ENCODE measurements at places on chromosomes 4 and X.

DNA sequence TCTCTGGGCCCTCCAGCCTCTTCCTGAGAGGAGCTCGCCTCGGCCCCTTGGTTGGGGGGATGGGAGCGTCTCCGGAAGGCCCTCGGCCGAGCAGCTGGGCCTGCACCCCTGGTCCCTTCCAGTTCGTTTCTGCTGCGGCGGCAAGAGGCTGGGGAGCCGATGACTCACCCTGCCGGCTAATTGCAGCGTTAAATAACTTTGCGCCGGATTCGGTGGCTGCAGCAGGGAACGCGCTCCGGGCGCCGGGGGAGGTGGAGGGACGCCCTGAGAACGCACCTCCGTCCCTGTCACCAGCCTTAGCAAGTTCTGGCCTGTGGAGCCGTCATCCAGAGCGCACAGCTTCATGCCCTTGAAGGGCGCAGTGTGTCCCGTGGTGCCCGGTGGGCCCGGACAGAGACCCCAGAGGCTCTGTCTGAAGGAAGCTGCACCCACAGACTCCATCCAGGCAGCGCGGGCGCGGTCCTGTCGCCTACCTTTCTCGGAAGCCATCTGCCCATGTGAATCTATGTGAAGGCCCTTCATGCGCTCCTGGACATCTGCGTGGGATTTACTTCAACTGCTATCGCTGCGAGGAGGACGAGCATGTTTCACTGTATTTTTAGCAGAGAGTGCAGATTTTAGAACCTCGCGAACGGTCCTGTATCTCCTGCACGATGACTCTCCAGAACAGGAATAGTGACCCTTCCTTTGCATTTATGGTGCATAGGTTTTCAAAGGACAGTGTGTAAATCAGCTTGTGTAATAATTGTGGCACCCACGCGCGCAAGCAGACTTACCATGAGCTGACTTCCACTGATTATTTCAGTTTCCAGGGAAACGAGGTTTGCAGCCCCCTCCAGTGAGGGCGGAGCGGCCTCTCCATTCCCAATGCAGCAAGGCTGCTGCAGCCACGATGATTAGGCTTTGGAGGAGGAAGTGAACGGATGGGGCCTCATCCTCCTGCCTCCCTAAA is 1.7 kb upstream of the TMEM271 start:
- DNase-seq = peak; percentile 58

GRCh38 chrX:82127228-82128123 is 925.6 kb downstream of the SH3BGRL start:
- DNase-seq = no peak

DNA sequence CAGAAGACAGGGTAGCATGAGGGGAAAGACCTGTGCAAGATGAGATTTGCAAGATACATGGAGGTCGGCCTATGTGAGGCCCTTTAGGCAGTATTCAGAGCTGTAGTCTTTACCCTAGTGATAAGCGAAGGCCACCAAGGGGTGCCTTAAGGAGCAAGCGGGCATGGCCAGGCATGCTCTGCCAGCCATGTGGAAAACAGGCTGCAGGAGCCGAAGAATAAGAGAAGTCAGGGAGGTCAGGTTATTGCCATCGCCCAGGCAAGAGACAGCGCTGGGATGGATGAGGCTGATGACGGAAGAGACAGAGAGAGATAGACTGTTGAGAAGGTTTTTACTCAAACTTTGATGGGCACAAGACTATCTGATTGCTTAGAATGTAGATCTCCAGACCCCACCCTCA is 7.0 kb upstream of the FATE1 start:
- DNase-seq = no peak

DNA sequence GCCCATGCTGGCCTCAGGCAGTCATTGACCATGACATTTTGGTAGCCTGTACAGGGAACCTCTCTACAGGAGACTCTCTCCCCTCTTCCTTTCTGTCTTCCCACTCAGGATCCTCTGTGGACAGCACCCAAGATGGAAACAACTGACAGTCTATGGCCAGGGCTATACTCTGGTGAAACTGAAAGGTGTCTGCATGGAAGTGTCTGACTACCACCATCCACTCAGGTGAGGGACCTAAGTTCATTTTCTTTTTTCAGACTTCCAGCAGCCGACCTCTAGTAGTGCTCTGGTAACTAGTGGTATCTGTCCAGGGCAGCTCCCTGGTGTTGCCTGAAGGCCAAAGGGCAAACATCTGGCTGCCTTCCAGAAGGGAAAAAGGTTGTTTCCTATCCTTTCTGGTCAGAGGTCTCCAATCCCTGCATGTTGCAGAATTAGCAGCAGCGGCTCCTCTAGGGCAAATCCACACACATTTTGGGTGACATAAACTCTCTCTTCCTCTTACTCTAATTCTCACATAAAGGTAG is 804.5 kb downstream of the C4orf33 start:
- DNase-seq = no peak

DNA sequence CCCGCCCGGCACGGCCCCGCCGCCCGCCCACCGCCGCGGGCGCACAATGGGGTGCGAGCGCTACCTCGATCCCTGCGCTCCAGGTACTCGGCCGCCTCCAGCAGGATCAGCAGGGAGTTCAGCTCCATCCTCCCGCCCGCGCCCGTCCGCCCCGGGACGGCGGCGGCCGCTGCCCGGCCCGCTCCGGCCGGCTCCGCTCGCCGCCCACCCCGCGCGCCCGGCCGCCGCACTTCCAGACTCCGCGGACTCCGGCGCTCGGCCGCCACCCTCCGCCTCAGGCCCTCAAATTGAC is at the start of gene MXD4:
Gene MXD4 (minus strand): TSS at position 257 of the 292 bp plus-strand sequence. CDS start 129 bp downstream, at position 128.
- no peak for DNase-seq

GRCh38 chr4:7904952-7905915 is 34.4 kb downstream of the AFAP1 start:
- DNase-seq = peak; percentile 78

DNA sequence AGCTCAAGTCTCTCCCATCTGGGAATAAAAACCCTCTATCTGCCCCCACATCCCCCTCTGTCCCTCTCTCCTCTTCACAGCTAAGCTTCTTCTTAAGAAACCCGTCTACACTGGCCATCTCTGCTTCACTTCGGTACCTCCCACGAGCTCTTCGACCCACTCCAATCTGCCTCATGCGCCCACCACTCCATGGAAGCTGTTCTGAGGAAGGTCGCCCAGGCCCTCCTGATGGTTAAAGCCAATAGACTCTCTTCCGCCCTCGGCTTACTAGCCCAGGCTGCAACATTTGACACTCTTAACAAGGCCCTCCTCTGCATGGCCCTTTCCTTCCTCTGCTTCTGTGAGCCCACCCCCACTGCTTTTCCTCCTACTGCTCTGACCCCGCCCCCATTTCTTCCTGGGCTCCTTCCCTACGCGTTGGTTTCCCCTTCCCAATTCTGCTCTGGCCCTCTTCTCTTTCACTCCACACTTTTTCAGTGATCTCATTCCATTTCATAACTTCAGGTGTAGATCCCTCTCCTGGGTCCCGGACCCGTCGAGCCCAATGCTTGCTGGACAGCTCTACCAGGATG is 11.8 kb downstream of the IQSEC2 start:
- no peak for DNase-seq

DNA sequence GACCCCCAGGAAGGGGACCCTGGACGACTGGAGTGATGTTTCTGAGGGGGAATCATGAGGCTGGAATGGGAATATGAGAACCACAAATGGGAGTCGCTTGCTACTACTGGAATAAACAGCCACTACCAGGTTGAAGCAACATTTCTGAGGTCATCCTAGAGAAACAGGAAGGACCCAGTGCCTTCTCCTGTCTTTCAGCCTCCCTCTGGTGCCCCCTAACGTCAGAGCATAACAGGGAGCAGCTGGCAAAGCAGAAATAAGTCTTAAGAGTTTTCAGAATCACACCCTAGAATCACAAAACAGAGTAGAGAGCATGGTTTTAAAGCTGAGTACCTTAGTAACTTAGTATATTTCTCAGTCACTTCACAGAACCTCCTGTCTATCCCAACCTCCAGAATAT is 347.8 kb upstream of the PITX2 start:
- DNase-seq = no peak

GRCh38 chr4:177271091-177271490 is 38.6 kb upstream of the NEIL3 start:
- DNase-seq = peak; percentile 4

- DNase-seq = no peak
Measured at GRCh38 chr4:124685851-124686250, 26.7 kb downstream of the ANKRD50 start.

DNA sequence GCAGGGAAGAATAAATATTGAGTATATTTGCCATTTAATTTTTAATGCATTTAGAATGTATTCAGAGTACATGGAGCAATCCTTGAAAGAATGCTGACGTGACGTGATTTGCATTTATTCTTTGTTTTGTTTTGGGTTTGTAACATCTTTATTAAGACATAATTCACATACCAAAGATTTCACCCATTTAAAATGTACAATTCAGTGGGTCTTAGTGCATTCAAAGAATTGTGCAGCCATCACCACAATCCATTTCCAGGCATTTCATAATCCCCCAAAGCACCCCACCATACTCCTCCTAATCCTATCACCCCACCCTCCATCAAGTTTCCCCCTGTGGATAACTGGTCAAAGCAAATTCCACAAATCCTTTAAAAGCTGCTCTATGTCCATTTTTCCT is 87.4 kb downstream of the FAM9B start:
- DNase-seq = no peak

GRCh38 chr4:184361443-184361842 is 112.9 kb downstream of the IRF2 start:
- peak; percentile 41 for DNase-seq

DNA sequence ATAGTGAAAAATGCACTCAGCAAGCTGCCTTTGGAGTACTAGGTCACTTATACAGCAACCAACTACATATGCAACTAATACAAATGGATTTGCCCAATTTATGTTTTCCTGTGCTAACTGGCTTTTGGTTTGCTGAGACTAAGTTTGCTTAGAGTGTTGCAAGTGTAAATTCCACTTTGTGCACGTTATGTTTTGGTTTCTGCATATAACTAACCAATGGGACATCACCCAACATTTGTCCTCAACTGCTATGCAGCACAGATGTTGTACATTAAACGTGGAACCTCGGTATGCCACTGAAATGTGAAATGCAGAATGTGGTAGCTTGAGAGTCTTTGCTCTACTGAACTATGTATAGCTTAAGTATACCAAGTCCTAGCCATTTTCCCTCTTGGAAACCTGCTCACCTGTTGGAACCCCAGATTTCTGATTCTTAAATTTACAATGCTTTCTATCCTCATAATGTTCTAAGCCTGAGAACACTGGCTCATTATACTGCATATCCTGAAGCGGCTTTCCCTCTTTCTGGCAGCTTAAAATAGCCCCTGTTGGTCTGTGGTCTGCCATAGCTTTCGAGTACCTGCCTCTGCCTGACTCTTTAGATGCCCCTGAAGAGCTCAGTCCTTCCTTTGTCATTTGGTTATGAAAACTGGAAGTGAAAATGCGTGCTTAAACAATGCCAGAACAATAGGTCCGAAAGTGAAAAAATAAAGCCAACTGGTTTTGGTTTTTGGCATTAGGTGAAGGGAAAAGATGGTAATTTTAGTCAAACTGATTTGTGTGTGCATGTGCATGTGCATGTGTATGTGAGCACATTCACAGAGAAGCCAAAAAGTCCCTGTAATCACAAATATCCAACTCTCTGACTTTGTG is 158.0 kb downstream of the SH2D1A start:
- no peak for DNase-seq
